Osteocyte (in vitro differentiated cells): ENCODE measurements at places on chromosomes 11 and 22. TPM values are rescaled to one million over a fixed set of nuclear protein-coding genes. Genes with fewer than 3 reads are reported as not detected.

NAALADL1 gene
- total RNA-seq, result not detected in 2 replicates

TEX12 gene
- total RNA-seq, result 0.78 TPM in 1 of 2 replicates, not detected in the other

PACSIN3 gene
- 90.3 and 93.3 TPM in 2 replicates for total RNA-seq

YWHAH gene
- 150 and 152 TPM in 2 replicates for total RNA-seq

PGA5 gene
- not detected in 2 replicates for total RNA-seq

B3GAT1 gene
- 1.6 and 2.4 TPM in 2 replicates for total RNA-seq

PGR gene
- not detected in 2 replicates for total RNA-seq

GRCh38 chr11:48064306-48064705 is 83.9 kb downstream of the PTPRJ start:
- DNase-seq, result no peak
- peaks cover 45% of the 10 kb centered on the region for H3K4me1 ChIP-seq
- no peaks in the 10 kb centered on the region for H3K36me3 ChIP-seq
- no peaks in the 10 kb centered on the region for H3K27me3 ChIP-seq

DNA sequence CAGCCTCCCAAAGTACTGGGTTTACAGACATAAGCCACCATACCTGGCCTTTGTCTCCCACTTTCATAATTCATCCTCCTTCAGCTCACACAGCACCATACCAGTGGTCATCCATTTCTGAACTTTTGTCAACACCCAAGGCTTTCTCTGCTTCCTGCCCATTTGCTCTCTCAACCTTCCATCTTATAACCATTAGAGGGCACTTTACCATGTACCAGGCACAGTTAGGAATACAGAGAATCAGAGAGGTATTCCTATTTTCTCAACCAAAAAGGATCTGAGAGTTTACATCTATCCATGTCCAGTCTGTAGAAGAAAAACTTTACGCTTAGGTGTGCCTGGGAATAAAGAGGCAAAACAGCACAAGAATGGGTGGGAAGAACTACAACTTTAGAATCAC is 397.6 kb downstream of the BUD13 start:
- H3K4me1 ChIP-seq, result no peaks in the 10 kb centered on the region
- H3K27ac ChIP-seq, result no peak overlapping the region
- no peaks in the 10 kb centered on the region for H3K27me3 ChIP-seq
- H3K4me3 ChIP-seq, result no peak overlapping the region
- no peaks in the 10 kb centered on the region for H3K36me3 ChIP-seq

DNA sequence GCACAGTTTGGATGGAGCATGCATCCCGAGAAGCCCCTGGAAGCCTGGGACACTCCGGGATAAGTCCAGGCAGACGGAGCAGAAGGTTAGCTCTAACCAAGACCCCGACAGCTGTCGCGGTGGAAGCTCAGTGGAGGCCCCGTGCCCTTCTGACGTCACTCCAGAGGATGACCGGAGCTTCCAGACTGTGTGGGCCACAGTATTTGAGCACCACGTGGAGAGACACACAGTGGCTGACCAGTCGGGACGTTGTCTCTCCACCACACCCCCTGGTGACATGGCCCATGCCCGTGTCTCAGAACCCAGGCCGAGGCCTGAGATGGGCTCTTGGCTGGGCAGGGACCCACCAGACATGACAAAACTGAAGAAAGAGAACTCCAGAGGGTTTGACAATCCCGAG is 86.3 kb downstream of the KIAA1671 start:
- H3K36me3 ChIP-seq, result peaks cover 5% of the 10 kb centered on the region
- DNase-seq, result no peak
- no peaks in the 10 kb centered on the region for H3K27me3 ChIP-seq
- no peaks in the 10 kb centered on the region for H3K4me1 ChIP-seq

DNA sequence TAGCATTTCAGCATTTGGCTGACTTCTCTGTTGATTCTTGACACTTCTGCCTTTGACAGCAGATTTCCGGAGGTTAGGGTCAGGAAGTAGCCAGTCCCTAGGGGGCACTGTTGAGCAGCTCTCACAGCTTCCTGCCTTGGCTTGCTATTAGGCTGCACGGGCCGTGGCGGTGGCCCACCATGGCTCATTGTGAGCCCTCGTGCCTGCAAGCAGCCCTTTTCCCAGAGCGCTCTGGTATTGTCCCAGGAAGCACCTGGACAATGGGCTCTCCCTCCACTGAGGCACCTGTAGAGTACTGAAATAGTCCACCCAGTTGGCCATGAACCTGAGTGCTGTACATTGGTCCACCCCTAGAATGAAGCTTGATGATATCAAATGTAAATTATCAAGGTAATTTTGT is 100.2 kb upstream of the GAL start:
- peaks cover 37% of the 10 kb centered on the region for H3K36me3 ChIP-seq
- DNase-seq, result no peak
- H3K27ac ChIP-seq, result no peak overlapping the region
- H3K27me3 ChIP-seq, result no peaks in the 10 kb centered on the region
- peaks cover 33% of the 10 kb centered on the region for H3K4me1 ChIP-seq
- no peak overlapping the region for H3K4me3 ChIP-seq

DNA sequence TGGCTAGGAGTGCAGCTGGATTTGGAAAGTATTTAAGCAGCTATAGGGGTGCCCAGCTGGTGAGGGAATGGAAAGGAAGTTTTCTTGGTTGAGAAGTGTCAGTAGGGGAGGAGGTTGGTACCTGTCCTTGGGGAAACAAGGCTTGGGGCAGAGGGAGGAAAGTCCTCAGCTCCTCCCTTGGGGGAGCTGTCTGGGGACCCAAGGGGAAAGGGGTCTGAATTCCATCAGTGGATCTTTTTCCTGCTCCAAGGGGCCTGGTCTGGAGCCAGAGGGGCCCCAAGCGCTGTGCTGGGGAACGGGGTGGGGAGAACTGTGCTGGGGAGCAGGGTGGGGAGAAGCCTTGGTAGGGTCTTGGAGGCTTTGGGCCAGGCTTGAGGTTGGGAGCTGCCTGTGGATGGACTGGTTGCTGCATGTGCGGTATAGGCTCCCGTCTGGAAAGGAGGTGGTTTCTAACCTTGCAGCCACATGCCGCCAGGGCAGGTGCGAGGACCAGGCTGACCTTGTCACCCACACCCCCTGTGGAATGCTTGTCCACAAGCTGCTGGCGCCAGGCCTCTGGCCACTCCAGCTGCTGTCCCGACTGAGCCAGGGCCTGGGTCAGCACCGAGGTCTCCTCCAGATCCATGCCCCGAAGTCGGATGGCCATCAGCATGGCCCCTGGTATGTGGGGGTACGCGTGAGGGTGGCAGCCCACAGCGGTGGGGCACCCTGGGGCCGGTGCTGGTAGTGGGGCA is 963 bp downstream of the TYMP start:
- DNase-seq, result peak; percentile 85
- H3K4me3 ChIP-seq, result peak overlapping the region; percentile 45
- no peak overlapping the region for H3K27ac ChIP-seq
- H3K36me3 ChIP-seq, result peaks cover 4% of the 10 kb centered on the region
- H3K4me1 ChIP-seq, result peaks cover 25% of the 10 kb centered on the region

DNA sequence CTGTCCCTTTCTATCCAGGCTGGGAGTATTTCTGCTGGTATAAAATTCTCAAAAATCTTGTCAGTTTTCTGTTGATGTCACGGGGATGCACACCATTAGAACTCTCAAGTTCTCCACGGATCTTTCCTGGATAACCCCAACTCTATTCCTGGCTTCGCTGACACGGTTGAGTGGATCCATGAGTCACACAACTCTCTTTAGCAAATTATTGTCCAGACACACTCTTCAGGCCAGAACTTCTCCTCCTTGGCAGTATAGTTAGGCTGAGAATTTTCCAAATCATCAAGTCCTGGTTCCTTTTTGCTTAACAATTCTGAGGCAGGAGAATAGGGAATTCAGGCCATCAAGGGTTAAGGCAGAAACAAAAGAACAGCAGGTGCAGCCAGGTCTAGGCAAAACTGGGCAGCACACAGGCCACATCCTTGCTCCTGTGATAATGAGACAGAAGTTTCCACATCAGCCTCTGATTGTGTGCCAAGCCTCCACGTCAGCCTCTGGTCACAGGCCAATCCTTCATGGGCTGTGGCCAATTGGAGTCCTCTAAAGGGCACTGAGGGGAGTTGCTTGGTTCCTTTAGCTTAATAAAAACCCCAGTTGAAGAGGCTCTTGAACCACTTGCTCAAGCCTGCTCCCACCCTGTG is 5.7 kb upstream of the ACAT1 start:
- DNase-seq, result no peak
- no peaks in the 10 kb centered on the region for H3K4me1 ChIP-seq
- peak overlapping the region; percentile 16 for H3K27ac ChIP-seq
- H3K36me3 ChIP-seq, result peaks cover 8% of the 10 kb centered on the region
- H3K27me3 ChIP-seq, result no peaks in the 10 kb centered on the region

GRCh38 chr11:108926841-108927577 is 262.1 kb downstream of the DDX10 start:
- peaks cover 45% of the 10 kb centered on the region for H3K4me1 ChIP-seq
- no peak for DNase-seq
- H3K36me3 ChIP-seq, result peaks cover 4% of the 10 kb centered on the region

DNA sequence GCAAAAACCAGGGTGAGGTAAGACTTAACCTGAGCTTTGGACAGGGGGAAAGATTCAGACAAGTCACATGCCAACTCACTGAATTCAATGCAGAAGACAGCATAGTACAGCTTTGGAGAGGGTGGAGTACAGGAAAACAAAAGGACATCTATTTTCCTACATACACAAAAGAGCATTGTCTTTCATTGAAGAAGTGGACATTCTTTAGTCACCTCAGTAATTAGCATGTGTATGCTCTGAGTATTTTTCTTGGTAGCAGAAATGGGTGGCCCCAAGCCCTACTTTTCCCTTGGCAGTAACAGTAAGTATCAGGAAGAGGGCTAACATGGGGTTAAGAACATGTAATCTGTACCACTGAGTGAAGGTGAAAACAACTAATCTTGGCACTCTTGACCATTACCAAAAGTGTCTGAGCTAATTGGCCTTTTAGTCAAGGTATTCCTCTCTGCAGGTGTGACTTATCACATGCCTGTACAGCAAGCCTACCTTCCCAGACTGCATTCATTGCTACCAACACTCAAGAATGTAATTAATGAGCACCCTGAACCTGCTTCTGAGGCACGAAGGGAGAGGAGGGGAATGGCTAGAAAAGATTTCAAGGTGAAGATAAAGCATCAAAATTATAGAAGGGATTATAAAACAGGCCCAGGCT is 33.9 kb downstream of the SYTL2 start:
- H3K27ac ChIP-seq, result no peak overlapping the region
- no peak overlapping the region for H3K4me3 ChIP-seq
- no peak for DNase-seq
- peaks cover 26% of the 10 kb centered on the region for H3K4me1 ChIP-seq
- no peaks in the 10 kb centered on the region for H3K36me3 ChIP-seq

DNA sequence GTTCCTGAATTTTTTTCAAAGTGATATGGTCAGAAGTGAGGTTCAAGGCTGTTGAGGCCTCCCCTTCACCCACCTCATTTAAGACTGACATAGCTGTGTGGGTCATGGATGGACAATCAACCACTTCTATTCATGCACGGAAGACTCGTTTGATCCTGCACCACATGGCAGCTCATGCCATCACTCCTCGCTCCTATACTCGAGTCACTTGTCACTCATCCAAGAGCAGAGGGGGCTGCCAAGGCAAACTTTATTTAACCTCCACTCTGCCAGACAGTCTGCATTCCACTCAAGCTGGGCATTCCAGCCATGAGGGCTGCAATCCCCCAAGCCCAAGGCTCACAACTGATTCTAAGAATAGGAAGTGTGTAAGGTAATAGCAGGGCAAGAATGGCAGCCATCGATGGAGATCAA is 34.1 kb downstream of the SNX19 start:
- peaks cover 38% of the 10 kb centered on the region for H3K4me1 ChIP-seq
- DNase-seq, result no peak
- peaks cover 61% of the 10 kb centered on the region for H3K36me3 ChIP-seq
- peak overlapping the region; percentile 19 for H3K27ac ChIP-seq
- no peak overlapping the region for H3K4me3 ChIP-seq

DNA sequence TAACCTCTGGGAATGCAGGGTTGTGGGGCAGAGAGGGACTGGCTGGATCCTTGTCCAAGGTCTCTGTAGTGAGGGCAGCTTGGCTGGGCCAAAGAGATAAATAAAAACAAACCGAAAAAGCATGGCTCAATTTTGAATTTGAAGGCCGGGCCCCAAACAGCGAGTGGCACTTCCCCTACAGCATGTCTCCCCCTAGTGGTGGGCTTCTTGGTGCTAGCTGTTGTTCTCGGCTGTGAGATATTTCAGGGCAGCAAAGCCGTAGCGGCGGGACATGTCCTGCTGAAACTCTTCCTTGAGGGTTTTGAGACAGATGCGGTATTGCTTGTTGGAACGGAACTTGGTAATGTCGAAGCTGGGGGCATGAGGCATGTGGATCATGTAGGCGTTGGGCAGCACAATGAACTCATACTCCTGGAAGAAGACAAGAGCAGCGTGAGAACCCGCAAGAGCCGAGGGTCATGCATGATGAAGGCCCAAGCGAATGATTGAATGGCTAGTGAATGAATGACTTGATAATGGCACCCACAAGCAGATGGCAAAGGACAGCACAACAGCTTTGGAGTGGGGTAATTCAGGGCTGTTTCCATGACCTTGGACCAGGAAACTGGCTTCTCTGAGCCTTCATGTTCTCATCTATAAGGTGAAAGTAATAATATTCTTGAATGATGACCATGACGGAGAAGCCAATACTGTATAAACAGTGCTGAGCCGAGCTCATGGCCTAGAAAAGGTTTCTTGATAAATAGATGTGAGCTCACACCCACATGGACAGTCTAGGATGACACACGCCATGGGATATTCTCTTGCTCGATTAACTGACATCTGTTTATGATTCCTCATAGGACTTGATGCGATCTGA is 216.3 kb upstream of the SYN3 start:
- H3K36me3 ChIP-seq, result no peaks in the 10 kb centered on the region
- no peaks in the 10 kb centered on the region for H3K27me3 ChIP-seq
- no peak overlapping the region for H3K4me3 ChIP-seq

- no peak overlapping the region for H3K27ac ChIP-seq
- H3K4me3 ChIP-seq, result no peak overlapping the region
- no peak for DNase-seq
- H3K4me1 ChIP-seq, result no peaks in the 10 kb centered on the region
- H3K36me3 ChIP-seq, result peaks cover 5% of the 10 kb centered on the region
- H3K27me3 ChIP-seq, result no peaks in the 10 kb centered on the region
Observed at GRCh38 chr11:15976433-15977045, 379.8 kb downstream of the SOX6 start.

GRCh38 chr11:31986201-31986889 is 104.5 kb upstream of the RCN1 start:
- no peaks in the 10 kb centered on the region for H3K4me1 ChIP-seq
- no peak overlapping the region for H3K4me3 ChIP-seq
- peaks cover 58% of the 10 kb centered on the region for H3K27me3 ChIP-seq
- no peaks in the 10 kb centered on the region for H3K36me3 ChIP-seq

- no peaks in the 10 kb centered on the region for H3K36me3 ChIP-seq
- H3K4me1 ChIP-seq, result peaks cover 43% of the 10 kb centered on the region
- peak overlapping the region; percentile 79 for H3K27ac ChIP-seq
- no peak for DNase-seq
Observed at GRCh38 chr11:64745521-64746328, 1.8 kb upstream of the RASGRP2 start.

GRCh38 chr11:72741849-72742512 is 10.2 kb downstream of the ARAP1 start:
- H3K27me3 ChIP-seq, result no peaks in the 10 kb centered on the region
- DNase-seq, result no peak
- peaks cover 40% of the 10 kb centered on the region for H3K4me1 ChIP-seq
- no peak overlapping the region for H3K4me3 ChIP-seq
- no peaks in the 10 kb centered on the region for H3K36me3 ChIP-seq
- H3K27ac ChIP-seq, result peak overlapping the region; percentile 18

- H3K27ac ChIP-seq, result no peak overlapping the region
- no peak for DNase-seq
- peaks cover 23% of the 10 kb centered on the region for H3K27me3 ChIP-seq
- no peaks in the 10 kb centered on the region for H3K36me3 ChIP-seq
- no peaks in the 10 kb centered on the region for H3K4me1 ChIP-seq
Observed at GRCh38 chr11:105673089-105673488, 63.2 kb downstream of the GRIA4 start.

- H3K4me3 ChIP-seq, result no peak overlapping the region
- H3K4me1 ChIP-seq, result no peaks in the 10 kb centered on the region
- no peak for DNase-seq
- no peaks in the 10 kb centered on the region for H3K36me3 ChIP-seq
- H3K27me3 ChIP-seq, result no peaks in the 10 kb centered on the region
Observed at GRCh38 chr11:107830915-107831540, 27.6 kb downstream of the SLC35F2 start.
